Stimulated activated CD4-positive, alpha-beta T cell treated with anti-CD3 and anti-CD28 coated beads, Interleukin-12 subunit alpha, Interleukin-12 subunit beta, amount 100 ng/mL, for 4 hours (primary cell): ENCODE measurements at places on chromosomes 6 and 20.

DNA sequence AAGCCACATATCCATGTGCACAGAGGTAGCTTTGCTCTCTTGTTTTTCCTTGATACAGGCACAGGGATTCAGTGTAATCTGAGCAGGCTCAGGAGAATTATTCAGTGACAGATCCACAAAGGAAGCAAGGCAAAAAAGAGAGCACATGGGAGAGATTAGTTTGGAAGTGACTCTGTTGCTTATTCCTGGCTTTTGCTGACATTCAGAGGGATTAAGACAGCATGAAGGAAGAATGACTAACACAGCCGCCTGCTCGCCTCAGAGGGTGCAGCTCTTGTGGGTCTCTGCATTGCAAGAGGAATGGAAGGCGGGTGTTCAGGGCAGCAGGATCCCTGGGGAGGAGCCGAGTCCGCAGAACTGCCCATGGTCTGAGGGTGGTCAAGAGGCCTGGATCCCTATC is 203.4 kb upstream of the KCNQ5 start:
- DNase-seq = no peak

GRCh38 chr6:35728683-35729678 is 7.9 kb upstream of the ARMC12 start:
- no peak for DNase-seq

- DNase-seq = no peak
These were observed 812 bp upstream of the SMIM13 start for GRCh38 chr6:11092668-11093375.

DNA sequence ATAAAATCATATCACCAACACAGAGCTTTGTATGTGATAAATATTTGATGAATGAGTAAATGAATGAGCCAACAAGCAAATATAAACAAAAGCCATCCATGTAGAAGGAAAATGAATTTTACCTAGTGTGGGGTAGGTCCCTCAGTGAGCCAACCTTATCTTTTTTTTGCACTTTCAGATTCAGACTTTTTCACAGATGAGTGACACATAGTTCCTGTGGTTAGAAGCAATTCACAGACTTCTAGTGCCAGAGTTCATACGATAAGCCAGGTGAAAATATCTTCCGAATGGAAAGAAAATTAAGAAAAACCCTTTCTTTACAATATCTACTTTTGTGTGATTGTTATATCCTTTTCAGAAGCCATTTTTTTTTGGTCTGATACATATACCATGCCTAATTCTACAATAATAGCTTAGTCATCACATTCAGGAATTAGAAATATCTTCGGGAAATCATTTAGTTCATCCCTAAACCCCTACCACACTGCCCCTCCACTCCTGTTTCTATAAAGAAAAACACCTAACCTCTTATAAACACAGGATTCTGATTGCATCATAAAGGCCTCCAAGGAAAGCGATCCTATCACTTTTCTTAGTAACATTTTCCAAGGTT is 82.7 kb upstream of the CNR1 start:
- no peak for DNase-seq

- DNase-seq = no peak
These were observed 15.8 kb upstream of the PPP1R16B start for GRCh38 chr20:38789503-38790199.

DNA sequence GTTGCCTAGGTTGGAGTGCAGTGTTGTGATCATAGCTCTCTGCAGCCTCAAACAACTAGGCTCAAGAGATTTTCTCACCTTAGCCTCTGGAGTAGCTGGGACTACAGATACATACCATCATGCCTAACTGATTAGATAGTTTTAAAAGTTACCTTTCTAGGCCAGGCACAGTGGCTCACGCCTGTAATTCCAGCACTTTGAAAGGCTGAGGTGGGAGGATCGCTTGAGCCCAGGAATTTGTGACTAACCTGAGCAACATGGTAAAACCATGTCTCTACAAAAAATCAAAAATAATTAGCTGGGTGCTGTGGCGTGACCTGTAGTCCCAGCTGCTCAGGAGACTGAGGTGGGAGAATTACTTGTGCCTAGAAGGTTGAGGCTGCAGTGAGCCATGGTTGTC is 41.2 kb downstream of the SLC17A5 start:
- DNase-seq = no peak

- DNase-seq = no peak
These were observed 1005.4 kb downstream of the GRIK2 start for GRCh38 chr6:102398788-102399390.

- DNase-seq = no peak
These were observed 910 bp upstream of the PCSK2 start for GRCh38 chr20:17225851-17226409.

GRCh38 chr6:113668641-113669408 is 188.3 kb upstream of the MARCKS start:
- DNase-seq = no peak

- DNase-seq = no peak
These were observed 37.3 kb downstream of the PSMG4 start for GRCh38 chr6:3296078-3296477.
